ENCODE measurements at places on chromosomes 3 and 15.
A peak's percentile ranks its signal among the peaks of the same experiment; 100 is the strongest.

DNA sequence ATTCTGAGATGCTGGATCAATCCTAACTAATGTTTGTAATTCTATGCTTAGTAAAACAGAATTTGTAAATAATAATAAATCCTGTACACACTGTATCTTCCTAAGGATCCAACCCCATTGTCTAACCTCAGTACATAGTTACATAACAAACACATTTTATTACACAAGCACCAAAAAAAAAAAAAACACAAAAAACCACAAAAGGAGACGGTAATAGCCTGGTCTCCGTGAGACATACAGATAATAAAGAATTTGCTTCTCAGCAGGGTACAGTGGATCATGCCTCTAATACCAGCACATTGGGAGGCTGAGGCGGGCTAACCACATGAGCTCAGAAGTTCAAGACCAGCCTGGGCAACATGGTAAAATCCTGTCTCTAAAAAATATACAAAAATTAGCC is 558.7 kb downstream of the MAGI1 start:
- DNase-seq: no peak

- DNase-seq: no peak
Measured at GRCh38 chr3:10351013-10351735, 30.3 kb upstream of the SEC13 start.

DNA sequence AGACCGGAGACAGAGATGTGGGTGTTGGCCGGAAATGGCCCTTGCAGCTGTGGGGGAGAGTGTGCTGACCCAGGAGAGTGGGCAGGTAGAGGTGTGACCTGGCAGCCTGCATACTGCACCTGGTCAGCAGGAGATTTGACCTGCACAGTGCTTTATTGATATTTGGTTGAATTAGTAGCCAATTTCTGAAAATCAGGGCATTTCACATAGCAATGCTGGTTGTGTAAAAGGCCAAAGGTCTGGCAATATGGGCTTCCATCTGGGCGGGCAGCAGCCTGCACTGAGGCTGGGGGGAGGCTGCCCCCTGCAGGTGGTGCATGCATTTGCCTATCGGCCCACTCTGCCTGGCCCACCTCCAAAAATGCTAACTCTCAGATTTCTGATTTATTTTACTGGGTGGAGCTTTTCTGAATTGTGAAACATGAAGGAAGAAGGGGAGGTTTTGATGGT is 9.4 kb upstream of the MGLL start:
- peak; percentile 86 for DNase-seq

- no peak for DNase-seq
Measured at GRCh38 chr3:100630664-100631063, 21.3 kb downstream of the ADGRG7 start.

GRCh38 chr3:99509224-99509623 is 129.2 kb upstream of the COL8A1 start:
- no peak for DNase-seq

DNA sequence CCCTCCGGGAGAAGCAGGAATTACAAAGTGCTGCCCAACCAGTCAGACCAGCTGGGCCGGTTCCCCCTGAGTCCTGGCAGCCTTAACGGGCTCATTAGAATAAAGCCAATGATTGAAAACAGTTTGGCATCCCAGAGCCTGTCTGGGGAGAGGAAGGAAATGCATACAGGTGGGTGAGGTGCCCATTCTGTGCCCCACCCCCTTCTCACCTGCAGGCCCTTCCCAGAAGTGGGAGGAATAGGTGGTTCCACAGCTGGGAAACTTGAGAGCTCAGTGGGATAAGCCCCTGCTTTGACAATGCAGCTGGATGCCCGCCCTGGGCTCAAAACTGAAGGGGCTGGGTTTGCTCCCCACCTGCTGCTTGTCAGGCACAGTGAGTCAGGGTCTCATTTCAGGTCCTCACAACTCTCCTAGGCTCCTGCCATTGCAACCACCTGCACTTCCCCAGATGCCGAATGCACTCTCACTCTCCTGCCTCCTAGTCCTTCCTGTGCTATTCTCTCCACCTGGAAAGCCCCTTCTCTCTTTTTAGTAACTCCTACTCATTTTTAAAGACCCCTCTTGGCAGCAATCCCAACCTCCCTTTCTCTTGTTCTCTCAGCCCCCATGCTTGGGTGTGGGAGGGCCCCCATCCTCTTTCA is 5.5 kb upstream of the BUB1B start:
- DNase-seq: no peak

DNA sequence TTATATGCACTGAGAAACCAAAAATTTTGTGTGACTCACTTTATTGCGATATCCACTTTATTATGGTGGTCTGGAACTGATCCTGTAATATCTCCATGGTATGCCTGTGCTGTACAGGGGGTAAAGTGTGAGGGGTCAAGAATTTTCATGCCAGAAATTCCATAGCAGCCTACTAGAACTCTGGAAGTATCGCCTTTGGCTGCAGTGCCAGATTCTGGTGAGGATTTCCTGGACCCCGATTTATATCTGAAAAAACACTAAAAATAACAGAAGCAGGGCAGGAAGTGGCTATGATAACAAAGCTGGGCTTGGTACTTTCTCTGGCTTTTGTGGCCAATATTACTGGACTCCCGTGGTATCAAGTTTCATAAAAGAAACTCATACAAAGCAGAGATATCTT is 36.4 kb downstream of the CCDC80 start:
- DNase-seq: no peak

DNA sequence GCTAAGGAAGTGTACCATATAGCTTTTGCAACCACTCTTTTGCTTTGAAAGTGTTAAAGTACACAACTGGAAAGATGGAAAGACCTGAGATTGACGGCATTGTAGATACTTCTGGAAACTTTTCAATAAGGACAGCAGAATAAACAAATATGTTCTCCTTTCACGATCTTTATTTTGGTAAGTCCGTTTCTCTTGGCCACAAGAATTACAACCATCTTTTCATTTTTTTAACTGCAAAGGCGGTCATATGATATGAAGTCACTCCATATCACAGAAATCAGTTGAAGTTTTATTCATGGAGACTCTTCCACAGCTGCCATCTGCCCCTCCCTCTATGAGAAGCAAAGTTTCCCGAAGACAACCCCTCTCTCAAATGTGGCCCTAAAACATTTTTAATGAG is 303.4 kb upstream of the ICE2 start:
- no peak for DNase-seq

- no peak for DNase-seq
Measured at GRCh38 chr3:189698811-189699210, 67.6 kb downstream of the TP63 start.

Data from HuH-7 (cell line).